ENCODE measurements at places on chromosomes 4 and X. TPM values are rescaled to one million over a fixed set of nuclear protein-coding genes. Genes with fewer than 3 reads are reported as not detected.

- no peak for DNase-seq
Observed at GRCh38 chr4:96675896-96676295, 836.0 kb downstream of the PDHA2 start.

GRCh38 chr4:110033355-110034025 lies 120.8 kb downstream of the EGF start:
- DNase-seq: no peak

GRCh38 chr4:1646690-1647089 lies 37.4 kb downstream of the FAM53A start:
- no peak for DNase-seq

- DNase-seq: no peak
Observed at GRCh38 chrX:313546-313945, 5.0 kb downstream of the GTPBP6 start.

GRCh38 chrX:2572740-2573139 lies 72.0 kb upstream of the DHRSX start:
- no peak for DNase-seq

- no peak for DNase-seq
Observed at GRCh38 chr4:101187841-101188240, 159.5 kb downstream of the PPP3CA start.

DNA sequence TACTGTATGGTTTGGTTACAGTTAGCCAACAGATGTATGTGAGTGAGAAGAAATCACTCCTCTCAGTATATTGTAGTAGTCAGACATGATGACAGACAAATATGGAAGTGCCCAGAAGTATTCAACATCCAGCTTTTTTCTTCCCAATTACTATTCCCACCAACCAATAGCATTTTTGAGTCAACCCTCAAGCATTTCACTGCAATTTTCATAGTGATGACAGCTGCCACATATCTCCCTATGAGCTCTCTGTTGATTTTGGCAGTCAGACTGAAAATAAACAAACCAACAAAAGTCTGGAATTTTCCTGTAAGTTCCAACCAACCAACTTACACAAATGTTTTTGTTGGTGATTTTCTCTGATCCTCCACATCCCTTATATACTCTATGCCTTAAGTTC lies 8.2 kb upstream of the TRAM1L1 start:
- no peak for DNase-seq

DNA sequence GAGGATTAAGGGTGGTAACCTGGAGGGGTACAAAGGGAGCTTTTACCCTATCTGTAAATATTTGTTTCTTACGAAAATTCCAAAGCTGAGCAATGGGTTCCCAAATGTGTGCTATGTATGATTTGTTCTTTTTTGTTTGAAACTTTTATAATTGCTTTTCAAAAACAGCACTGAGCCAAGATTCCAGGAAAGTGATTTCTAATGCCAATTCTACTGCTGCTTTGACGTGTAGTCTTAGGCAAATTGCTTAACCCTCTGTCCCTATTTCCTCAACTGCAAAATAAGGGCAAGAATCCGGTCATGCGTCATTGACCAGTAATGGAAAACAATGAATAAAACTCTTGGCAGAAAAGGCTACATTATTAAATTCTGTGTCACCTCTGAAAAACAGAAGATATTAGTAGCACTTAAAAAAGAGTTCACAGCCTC lies 454.7 kb downstream of the IL15 start:
- no peak for DNase-seq

- DNase-seq: no peak
Observed at GRCh38 chr4:148445860-148446330, 3.7 kb upstream of the NR3C2 start.

GRCh38 chrX:103878466-103879122 lies 46.5 kb upstream of the RAB9B start:
- no peak for DNase-seq

GRCh38 chrX:14832586-14832985 lies 40.3 kb downstream of the FANCB start:
- DNase-seq: no peak

GRCh38 chr4:168527560-168527959 lies 30.7 kb downstream of the PALLD start:
- no peak for DNase-seq

DNA sequence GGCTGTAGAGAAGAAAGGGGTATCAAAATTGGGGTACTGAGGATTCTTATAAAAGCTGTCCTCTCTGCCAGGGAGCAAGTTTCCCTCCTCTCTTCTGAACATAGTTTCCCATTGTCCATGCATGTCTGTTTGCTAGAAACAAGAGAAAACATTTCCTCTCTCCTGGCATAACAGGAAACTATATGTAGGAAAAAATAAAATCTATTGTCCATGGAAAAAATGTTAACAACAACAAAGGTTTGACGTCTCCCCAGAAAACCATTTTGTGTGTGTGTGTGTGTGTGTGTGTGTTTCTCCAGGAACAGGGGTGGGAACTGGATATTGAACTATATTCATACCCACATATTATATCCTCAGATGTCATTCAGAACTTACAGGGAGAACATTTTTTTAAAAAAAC lies 107.2 kb downstream of the GASK1B start:
- DNase-seq: no peak

DNA sequence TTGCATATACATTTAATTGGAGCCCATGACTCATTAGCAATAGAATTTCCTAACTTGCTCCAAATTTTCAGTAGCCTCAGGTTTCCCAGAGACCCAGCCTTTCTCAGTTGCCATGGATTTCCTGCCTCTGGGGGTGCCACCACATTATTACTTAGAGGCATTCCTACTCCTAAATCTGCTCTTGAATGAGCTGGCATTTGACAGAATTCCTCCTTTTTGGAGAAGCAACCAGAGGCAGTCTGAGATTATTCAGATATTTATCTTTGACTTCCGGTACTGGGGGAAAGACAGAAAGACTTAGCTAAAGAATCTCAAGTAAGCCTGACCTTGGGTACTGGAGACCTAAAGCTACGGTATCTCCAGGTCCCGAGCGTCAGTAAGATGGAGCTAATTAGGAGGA lies 76.3 kb downstream of the DCHS2 start:
- DNase-seq: no peak

GRCh38 chr4:34309383-34309906 lies 1934.9 kb downstream of the ARAP2 start:
- no peak for DNase-seq

DNA sequence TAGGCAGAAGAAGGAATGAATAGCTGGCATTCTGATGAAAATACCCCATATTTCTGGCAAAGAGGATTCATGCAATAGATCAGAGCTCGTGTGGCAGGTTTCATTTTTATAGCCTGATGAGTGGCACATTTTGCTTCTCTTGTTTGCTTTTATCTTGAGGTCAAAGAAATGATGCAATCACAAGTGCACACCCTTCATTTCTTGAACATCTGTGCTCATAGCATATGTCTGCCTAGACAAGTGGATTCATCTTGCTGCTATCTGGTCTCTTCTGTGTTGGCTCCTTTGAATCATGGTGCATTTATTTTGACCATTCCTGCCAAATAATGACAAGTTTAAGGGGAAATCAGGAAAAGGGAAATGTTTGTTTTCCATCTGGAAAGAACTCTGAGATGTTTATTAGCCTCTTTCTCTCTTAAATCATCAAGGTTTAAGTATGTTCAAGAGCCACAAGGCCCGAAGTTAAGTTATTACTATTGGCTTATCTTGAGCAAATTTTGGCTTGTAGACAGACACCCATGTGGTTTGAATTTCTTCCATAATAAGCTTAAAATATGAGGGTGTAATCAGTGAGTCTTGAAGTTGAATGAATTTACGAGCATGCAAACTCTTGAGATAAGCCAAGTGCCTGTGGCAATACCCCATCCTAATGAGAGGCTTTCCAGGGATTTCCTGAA lies 59.3 kb upstream of the HS3ST1 start:
- DNase-seq: no peak

GRCh38 chr4:139815778-139816601 lies 150.4 kb downstream of the MGST2 start:
- DNase-seq: peak; percentile 87

- DNase-seq: no peak
Observed at GRCh38 chrX:68832101-68832416, 3.2 kb downstream of the EFNB1 start.

DNA sequence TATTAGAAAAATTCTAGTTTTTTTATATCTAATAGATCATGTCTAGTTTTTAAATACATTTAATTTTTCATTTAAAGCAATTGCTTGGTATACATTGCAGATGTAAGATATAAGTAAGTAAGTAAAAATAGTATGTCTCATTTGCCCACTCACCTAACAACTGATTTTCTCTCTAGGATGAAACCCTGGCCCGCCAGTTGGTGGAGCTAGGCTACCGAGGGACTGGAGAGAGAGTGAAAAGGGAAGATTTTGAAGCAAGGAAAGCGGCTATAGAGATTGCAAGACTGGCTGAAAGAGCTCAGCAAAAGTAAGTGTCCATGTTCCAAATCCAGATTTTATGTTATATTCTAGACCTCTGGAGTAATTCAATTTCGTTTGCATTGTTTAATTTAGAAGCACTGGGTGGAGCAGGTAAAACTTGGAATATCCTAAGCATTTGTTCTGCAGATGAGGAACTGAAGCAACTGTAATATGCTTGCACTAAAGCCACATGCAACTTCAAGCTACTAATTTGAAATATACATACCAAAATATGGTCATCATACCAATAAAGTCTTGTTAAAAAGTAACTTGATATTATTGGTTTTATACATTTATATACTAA lies 27.1 kb downstream of the CFAP299 start:
- DNase-seq: peak; percentile 75

DNA sequence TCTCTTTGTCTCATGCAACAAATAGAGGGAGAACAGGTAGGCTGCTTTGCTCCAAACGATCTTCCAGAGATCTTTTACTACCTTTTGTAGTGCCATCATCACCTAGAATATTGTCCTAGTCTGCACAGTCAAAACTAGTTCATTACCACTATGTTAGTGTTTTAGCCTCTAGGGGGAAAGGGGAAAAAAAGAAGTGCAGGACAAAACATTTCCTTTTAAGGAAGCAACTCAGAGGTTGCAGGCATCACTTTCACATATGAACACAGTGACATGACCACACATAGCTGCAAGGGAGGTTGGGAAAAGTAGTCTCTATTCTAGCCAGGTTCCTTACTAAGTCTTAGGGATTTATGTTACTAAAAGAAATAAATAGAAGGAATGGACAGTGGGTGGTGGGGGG lies 39.3 kb upstream of the RAP2C start:
- no peak for DNase-seq

DNA sequence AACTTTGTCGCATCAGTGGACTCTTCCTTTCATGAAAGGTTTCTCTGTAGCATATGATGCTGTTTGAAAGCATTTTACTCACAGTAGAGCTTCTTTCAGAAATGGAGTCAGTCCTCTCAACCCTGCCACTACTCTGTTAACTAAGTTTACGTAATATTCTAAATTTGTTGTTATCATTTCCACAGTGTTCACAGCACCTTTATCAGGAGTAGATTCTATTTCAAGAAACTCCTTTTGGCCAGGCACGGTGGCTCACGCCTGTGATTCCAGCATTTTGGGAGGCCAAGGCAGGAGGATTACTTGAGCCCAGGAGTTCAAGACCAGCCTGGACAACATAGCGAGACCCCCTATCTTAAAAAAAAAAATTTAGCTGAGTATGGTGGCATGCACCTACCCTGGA lies 90.0 kb downstream of the KDM6A start:
- no peak for DNase-seq

DNA sequence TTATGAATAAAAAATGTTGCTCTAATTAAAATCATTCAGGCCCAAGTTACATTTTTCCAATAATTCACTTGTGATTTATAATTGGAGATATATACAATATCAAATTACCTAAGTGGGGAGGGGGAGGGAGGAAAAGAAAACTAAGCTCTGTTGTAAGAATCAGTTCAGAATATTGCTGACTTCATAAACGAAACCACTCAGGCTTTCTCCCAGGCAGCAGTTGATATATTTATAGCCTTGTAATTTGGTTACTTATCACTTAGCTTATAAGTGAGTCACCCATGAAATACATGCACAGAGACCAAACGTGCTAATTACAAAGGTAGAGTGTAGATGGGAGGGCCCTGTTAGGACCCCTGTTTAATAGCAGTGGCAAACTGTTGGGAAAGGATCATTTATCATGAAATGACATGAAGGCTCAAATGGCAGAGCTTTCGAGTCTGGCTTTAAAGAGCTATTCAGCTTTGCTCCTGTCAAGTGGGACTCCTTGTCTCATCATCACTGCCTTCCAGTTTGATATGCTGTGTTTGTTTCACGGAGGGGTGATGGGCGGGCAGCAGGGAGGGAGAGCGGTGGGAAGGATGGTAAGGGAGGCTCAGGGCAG lies 105.6 kb upstream of the PGRMC2 start:
- DNase-seq: no peak

GRCh38 chrX:132776486-132777210 lies 181.8 kb downstream of the HS6ST2 start:
- no peak for DNase-seq

DNA sequence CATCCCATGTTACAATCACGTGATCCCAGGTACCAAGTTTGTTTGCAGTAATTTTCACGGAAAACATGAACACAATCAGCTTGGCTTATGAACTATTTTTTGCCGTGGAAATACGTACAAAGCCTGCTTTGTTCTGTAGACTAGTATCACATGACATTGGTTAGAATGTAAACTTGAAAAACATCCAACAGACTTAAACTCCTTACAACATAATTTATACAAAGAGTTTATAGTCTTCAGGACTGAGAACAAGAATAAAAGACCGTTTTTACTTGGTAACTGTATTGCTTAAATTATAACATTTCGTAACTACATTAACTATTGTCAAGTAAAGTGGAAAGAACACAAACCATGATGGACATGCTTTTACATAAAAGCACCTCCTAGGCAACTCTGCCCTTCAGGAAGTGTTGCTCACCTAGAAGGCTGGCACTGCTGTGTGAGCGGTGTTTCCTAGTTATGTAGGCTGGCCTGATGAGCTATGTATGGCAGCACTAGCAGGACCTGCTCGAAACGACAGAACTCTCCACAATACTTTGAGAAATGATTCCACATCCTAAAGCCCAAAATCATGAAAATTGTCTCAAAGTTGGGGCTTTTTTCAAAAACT lies 41.8 kb upstream of the WDR1 start:
- no peak for DNase-seq

GRCh38 chrX:5086388-5086787 lies 1142.3 kb downstream of the NLGN4X start:
- no peak for DNase-seq

DNA sequence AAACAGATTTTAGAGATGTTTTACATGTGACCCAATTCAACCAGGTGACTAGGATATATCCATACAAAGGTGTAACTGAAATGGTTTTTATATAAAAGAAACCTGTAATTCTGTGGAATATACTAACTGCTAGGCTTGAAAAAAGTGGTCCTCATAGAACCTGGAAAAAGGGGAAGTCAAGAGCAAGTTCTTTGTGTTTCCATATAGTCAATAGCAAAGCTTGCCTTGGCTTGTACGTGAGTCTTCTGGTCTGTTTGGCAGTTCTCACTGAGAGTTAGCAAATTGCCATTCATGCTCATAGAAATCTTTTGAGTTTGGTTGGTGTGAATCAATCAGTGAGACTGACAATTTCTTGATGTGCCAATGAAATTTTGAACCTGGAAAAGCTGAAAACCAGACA lies 79.4 kb upstream of the SMIM10 start:
- DNase-seq: no peak

- no peak for DNase-seq
Observed at GRCh38 chr4:146235654-146236177, 21.4 kb downstream of the REELD1 start.

GRCh38 chr4:70721747-70722146 lies at the start of gene RUFY3:
Gene RUFY3 (plus strand): TSS chr4:70721964. CDS start chr4:70722574, 610 bp downstream.
- DNase-seq: peak; percentile 61

GRCh38 chrX:22737541-22737940 lies 262.2 kb upstream of the DDX53 start:
- DNase-seq: no peak

Gene CLDN2
- not detected for total RNA-seq

Gene SPANXN3
- not detected for total RNA-seq

Gene GPRIN3
- total RNA-seq: 94.3 TPM

Gene PASD1
- not detected for total RNA-seq

Gene CXorf38
- total RNA-seq: 7.8 TPM

Gene EVC2
- 2.3 TPM for total RNA-seq

Gene HSD17B13
- total RNA-seq: 0.25 TPM
